ENCODE measurements at places on chromosomes 13 and 19.

DNA sequence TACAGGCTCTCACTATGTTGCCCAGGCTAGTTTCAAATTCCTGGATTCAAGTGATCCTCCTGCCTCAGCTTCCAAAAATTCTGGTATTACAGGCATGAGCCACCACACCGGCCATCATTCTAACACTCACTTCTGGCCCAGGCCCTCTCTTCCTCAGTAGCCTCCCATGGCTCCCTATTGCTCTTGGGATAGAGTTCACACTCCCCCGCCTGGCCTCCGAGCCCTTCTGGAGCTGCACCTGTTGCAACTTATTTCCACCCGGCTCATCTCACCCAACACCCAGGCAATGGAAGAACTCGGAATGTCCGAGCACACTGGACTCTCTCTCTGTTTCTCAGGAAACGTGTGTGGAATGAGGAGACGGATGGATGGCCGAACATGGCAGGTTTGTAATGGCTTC is 9.0 kb upstream of the SBK3 start:
- H3K36me3 ChIP-seq, result no peaks in the 10 kb centered on the region
- no peak for DNase-seq
- no peak overlapping the region for H3K4me3 ChIP-seq
- H3K27me3 ChIP-seq, result peaks cover 23% of the 10 kb centered on the region

GRCh38 chr19:34722353-34722752 is 11.7 kb upstream of the ZNF181 start:
- H3K4me3 ChIP-seq, result no peak overlapping the region
- peaks cover 17% of the 10 kb centered on the region for H3K27me3 ChIP-seq
- no peaks in the 10 kb centered on the region for H3K4me1 ChIP-seq
- no peaks in the 10 kb centered on the region for H3K36me3 ChIP-seq

DNA sequence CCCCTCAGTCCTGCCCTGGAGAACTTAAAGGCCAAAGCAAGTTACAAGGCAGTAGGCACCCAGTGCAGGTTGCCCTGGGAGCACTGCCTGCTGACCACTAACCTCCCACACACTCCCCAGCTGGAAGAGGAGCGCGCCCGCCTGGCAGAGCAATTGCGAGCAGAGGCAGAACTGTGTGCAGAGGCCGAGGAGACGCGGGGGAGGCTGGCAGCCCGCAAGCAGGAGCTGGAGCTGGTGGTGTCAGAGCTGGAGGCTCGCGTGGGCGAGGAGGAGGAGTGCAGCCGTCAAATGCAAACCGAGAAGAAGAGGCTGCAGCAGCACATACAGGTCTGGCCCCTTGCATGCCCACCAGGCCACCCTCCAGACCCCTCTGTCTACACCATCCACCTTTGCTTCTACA is 61.1 kb downstream of the KCNC3 start:
- H3K36me3 ChIP-seq, result no peaks in the 10 kb centered on the region
- H3K27me3 ChIP-seq, result peaks cover 24% of the 10 kb centered on the region
- no peak overlapping the region for H3K27ac ChIP-seq
- no peak for DNase-seq
- H3K4me3 ChIP-seq, result no peak overlapping the region

GRCh38 chr19:44943801-44944249 is 1.8 kb downstream of the APOC4 start:
- no peaks in the 10 kb centered on the region for H3K27me3 ChIP-seq
- peak; percentile 41 for DNase-seq
- H3K27ac ChIP-seq, result peak overlapping the region; percentile 72
- H3K36me3 ChIP-seq, result no peaks in the 10 kb centered on the region
- peak overlapping the region; percentile 38 for H3K4me3 ChIP-seq

- no peak overlapping the region for H3K27ac ChIP-seq
- DNase-seq, result no peak
- H3K36me3 ChIP-seq, result no peaks in the 10 kb centered on the region
Observed at GRCh38 chr13:94224670-94225069, 254.8 kb downstream of the DCT start.

DNA sequence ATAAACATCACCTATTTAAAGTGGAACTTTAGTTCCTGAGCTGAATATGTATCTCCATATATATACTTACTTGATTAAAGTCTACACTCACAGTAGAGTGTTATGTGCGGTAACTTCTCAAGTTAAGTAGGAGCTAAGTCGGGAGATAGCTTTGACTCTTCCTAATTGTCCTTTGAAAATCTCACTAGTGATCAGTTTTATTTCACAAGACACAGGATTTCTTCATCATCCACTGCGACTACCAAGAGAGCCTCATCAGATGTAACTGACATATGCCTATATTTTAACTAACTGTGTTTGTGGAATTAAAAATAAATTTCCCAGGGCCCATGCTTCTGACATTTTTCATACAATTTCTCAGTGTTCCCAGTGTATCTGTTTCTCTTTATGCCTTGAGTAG is 1664.0 kb downstream of the EFNB2 start:
- H3K4me1 ChIP-seq, result no peaks in the 10 kb centered on the region
- H3K27me3 ChIP-seq, result no peaks in the 10 kb centered on the region
- no peak overlapping the region for H3K4me3 ChIP-seq
- H3K36me3 ChIP-seq, result no peaks in the 10 kb centered on the region

GRCh38 chr19:23758187-23759074 is at the start of gene ZNF681:
Gene ZNF681, minus strand, starts transcription at chr19:23758891. Its CDS starts 142 bp downstream, at chr19:23758749.
- H3K36me3 ChIP-seq, result peaks cover 10% of the 10 kb centered on the region
- H3K4me3 ChIP-seq, result peak within 1 kb of the TSS; percentile 96
- H3K27me3 ChIP-seq, result no peaks in the 10 kb centered on the region
- H3K4me1 ChIP-seq, result peaks cover 8% of the 10 kb centered on the region

- peaks cover 19% of the 10 kb centered on the region for H3K27me3 ChIP-seq
- H3K4me1 ChIP-seq, result peaks cover under 1% of the 10 kb centered on the region
- H3K27ac ChIP-seq, result no peak overlapping the region
Observed at GRCh38 chr19:15101479-15102082, 5.6 kb upstream of the SYDE1 start.

- no peak overlapping the region for H3K4me3 ChIP-seq
- H3K4me1 ChIP-seq, result peaks cover 7% of the 10 kb centered on the region
- peaks cover 11% of the 10 kb centered on the region for H3K36me3 ChIP-seq
- no peaks in the 10 kb centered on the region for H3K27me3 ChIP-seq
- no peak overlapping the region for H3K27ac ChIP-seq
Observed at GRCh38 chr19:40630571-40631160, 29.5 kb downstream of the LTBP4 start.

DNA sequence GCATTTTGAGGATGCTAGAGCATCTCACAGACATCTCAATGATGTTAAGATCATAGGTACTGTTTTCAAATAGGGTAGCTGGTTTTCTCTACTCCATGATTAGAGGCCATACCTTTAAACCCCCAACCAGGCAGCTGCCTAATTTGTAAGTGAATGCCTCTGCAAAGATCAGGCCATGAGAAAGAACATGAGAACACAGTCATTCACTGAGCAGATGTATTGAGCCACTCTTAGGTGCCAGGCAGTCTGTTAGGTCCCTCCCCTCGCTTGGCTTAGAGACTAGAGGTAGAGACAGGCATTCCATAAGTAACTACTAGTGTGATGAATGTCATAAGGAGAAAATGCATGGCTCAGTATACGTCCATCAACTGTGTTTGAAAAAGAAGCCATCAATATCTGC is 410.0 kb downstream of the FGF9 start:
- no peak overlapping the region for H3K4me3 ChIP-seq
- peaks cover 6% of the 10 kb centered on the region for H3K27me3 ChIP-seq
- no peak for DNase-seq
- H3K27ac ChIP-seq, result no peak overlapping the region

DNA sequence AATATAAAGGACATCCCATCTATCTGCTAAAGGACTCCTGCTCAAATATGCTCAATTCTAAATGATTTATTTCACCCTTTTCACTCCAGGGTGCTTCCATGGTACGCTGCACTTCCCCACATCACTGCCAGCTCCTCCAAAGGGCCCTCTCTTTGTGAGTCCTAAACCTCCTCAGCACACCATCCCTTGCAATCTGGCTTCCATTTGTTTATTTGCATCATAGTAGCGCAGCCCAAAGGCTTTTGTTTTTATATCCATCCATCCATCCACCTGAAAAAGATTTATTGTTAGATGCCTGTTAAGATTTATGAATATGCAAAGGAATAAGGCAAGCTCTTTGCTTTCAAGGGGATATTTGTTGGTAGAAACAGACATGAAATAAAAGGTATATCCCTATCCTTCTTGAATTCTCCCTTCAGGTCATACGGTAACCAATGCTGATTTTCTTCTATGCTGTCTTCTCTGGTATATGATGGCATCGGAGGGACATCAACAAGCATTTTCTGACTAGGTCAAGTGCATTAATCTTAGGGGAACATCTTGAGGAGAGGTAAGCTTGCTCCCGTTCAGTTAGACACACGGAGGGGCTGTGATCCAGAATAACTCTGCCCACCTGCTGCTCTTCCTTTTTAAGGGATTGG is 397.6 kb downstream of the LIG4 start:
- no peak overlapping the region for H3K27ac ChIP-seq
- H3K4me3 ChIP-seq, result no peak overlapping the region
- H3K27me3 ChIP-seq, result no peaks in the 10 kb centered on the region
- no peaks in the 10 kb centered on the region for H3K4me1 ChIP-seq
- no peaks in the 10 kb centered on the region for H3K36me3 ChIP-seq

GRCh38 chr19:28305513-28305912 is 907.4 kb downstream of the UQCRFS1 start:
- no peak for DNase-seq
- no peaks in the 10 kb centered on the region for H3K27me3 ChIP-seq
- H3K36me3 ChIP-seq, result no peaks in the 10 kb centered on the region
- no peak overlapping the region for H3K4me3 ChIP-seq

GRCh38 chr13:33842986-33843385 is 25.0 kb downstream of the RFC3 start:
- no peak overlapping the region for H3K27ac ChIP-seq
- no peaks in the 10 kb centered on the region for H3K27me3 ChIP-seq
- no peak for DNase-seq
- H3K4me1 ChIP-seq, result no peaks in the 10 kb centered on the region

DNA sequence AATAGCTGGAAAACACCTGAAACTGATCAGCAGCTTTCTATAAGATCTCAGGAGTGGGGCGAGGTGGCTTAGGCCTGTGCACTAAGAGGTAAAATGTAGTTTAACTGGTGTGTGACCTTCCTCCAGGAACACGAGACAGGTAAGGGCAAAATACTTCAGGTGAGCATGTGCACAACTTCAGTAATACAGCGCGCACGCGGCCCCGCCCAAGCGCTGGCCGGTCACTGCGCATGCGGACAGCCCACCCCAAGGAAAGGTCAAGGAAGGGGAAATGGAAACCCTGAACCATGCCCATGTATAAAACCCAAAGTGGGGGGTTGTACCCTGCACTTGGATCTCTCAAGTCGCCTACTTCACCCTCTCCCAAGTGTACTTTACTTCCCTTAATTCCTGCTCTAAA is 49.4 kb upstream of the ARHGEF7 start:
- no peak overlapping the region for H3K4me3 ChIP-seq
- H3K27ac ChIP-seq, result no peak overlapping the region
- H3K27me3 ChIP-seq, result peaks cover 23% of the 10 kb centered on the region
- H3K4me1 ChIP-seq, result peaks cover 9% of the 10 kb centered on the region
- H3K36me3 ChIP-seq, result peaks cover 3% of the 10 kb centered on the region

GRCh38 chr19:50258918-50259372 is 55.5 kb downstream of the MYH14 start:
- H3K36me3 ChIP-seq, result peaks cover 3% of the 10 kb centered on the region
- H3K4me1 ChIP-seq, result no peaks in the 10 kb centered on the region
- no peak overlapping the region for H3K4me3 ChIP-seq
- peaks cover 14% of the 10 kb centered on the region for H3K27me3 ChIP-seq
- H3K27ac ChIP-seq, result no peak overlapping the region
- no peak for DNase-seq

GRCh38 chr19:47019431-47020041 is at the start of gene NPAS1:
Gene NPAS1, plus strand, starts transcription at chr19:47019837. Its CDS starts 1,211 bp downstream, at chr19:47021048.
- H3K27ac ChIP-seq, result no peak within 1 kb of the TSS
- no peak for DNase-seq
- peak within 1 kb of the TSS; percentile 52 for H3K4me3 ChIP-seq
- H3K36me3 ChIP-seq, result no peaks in the 10 kb centered on the region
- H3K4me1 ChIP-seq, result peaks cover 8% of the 10 kb centered on the region

DNA sequence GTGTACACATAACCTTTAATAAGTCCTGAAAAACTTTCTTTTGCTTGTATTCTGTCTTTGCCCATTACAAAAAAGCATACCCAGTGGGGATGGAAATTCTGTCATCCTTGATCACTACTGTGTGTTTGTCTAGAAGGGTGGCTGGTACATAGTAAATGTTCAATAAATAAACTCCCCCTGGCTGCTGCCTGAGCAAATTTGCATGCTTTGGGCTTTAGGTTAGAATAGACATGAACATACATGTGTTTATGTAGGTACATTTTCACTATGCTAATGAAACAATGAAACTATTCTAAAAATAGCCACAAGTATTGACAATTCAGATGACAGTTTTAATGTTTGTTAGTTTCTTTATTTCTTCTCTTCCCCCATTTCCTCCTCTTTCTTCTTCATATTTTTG is 36.1 kb downstream of the TNFSF13B start:
- DNase-seq, result no peak
- H3K4me3 ChIP-seq, result no peak overlapping the region
- H3K27me3 ChIP-seq, result no peaks in the 10 kb centered on the region
- H3K4me1 ChIP-seq, result no peaks in the 10 kb centered on the region
- H3K27ac ChIP-seq, result no peak overlapping the region
- H3K36me3 ChIP-seq, result peaks cover 5% of the 10 kb centered on the region

- H3K36me3 ChIP-seq, result no peaks in the 10 kb centered on the region
- no peaks in the 10 kb centered on the region for H3K4me1 ChIP-seq
- no peak for DNase-seq
- no peak overlapping the region for H3K4me3 ChIP-seq
- H3K27me3 ChIP-seq, result no peaks in the 10 kb centered on the region
Observed at GRCh38 chr13:36098080-36098479, 33.1 kb downstream of the DCLK1 start.
